ENCODE measurements at places on chromosomes 1 and 21.

DNA sequence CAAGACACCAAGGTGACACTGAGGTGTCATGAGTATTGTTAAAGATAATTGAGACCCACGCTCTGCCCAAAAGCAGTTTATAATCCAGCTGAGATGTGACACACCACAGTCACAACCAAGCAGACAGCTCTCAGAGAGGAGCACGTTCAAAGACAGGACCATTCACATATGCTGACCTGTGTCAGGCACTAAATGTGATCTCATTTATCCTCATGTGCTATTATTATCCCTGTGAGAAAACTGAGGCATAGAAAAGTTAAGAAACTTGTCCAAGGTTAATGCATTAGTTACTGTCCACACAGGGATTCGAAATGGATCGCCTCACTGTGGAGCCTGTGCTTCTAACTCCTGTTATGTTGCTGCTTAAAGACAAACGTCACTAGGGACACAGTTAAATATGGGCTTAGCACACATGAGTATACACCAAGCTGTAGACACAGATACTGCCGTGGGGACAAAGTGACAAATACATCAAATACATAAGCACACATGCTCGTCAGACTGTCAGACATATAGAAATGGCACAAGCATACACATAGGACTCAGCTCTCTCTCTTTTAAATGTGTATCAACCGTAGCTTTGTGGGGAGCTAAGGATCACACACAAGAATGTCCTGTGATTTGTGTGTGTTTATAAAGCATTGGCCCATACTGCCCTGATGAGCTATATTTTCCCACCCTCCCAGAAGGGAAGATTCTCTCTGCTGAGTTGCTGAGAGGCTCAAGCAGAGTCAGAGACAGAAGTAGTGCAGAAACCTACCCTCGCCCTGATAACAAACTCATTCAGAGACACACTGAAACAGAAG is 3.5 kb upstream of the IGSF8 start:
- H3K27ac ChIP-seq = no peak overlapping the region
- H3K27me3 ChIP-seq = no peaks in the 10 kb centered on the region
- no peak overlapping the region for H3K4me3 ChIP-seq
- no peaks in the 10 kb centered on the region for H3K36me3 ChIP-seq

DNA sequence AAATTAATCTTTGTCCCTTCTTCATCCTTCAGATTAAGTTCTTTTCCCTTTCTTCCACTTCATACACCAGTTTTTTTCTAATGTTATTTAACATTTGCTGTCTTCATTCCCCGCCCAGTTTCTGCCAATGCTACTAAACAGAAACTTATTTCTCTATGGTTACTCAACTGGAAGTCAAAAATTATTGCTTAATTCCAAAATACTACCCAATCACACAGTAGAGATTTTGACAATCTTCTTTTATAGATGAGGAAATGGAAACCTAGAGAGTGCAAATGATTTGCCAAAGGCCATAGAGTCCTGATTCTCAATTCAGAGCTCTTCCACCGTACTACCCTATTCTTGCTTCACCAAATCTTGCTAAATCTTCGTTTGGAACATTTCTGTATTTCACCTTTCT is 58.1 kb upstream of the SH3GLB1 start:
- DNase-seq = no peak
- H3K27ac ChIP-seq = no peak overlapping the region
- H3K4me3 ChIP-seq = no peak overlapping the region
- no peaks in the 10 kb centered on the region for H3K27me3 ChIP-seq
- no peaks in the 10 kb centered on the region for H3K4me1 ChIP-seq

DNA sequence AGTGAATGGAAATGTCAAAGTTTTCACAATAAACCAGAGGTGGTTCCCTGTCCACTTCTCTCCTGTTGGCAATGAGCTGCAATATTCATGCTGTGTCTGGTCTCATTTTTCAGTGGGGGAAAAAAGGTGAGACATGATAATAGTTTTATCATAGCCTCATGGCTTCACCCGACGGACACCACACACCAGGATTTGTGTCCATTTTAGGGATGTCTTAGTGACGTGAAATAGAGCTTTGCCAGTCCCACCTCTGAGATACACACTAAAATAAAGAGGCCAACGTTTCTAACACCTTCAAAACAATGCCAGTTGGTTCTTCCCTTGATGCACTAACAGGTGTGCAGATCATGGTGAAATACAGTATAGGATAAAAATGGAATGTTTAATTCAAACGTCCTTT is 91.5 kb upstream of the TLR5 start:
- no peaks in the 10 kb centered on the region for H3K4me1 ChIP-seq
- H3K36me3 ChIP-seq = no peaks in the 10 kb centered on the region
- H3K27ac ChIP-seq = no peak overlapping the region
- no peak overlapping the region for H3K4me3 ChIP-seq

DNA sequence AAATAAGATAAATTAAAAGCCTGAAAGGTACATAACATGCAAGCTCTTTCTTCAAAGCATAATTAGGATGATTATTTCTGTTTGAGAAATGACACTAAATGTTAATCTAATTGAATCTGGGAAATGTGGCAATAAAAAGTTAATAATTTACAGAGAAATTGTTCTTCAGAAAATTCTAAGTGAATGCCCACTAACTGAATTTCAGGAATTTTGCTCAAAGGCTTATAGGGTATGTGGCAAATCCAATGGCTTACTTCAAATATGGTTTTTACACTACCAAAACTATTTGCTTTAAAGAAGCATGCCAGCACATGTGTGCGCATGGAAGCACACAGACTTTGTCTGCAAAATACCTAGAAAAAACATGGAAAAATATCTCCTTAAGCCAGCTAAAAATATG is 186.6 kb upstream of the FOXD3 start:
- no peak for DNase-seq
- no peak overlapping the region for H3K4me3 ChIP-seq
- no peaks in the 10 kb centered on the region for H3K36me3 ChIP-seq
- H3K27ac ChIP-seq = no peak overlapping the region
- H3K27me3 ChIP-seq = no peaks in the 10 kb centered on the region

- no peak overlapping the region for H3K27ac ChIP-seq
- H3K36me3 ChIP-seq = no peaks in the 10 kb centered on the region
- no peaks in the 10 kb centered on the region for H3K4me1 ChIP-seq
Observed at GRCh38 chr1:34640654-34641401, 114.0 kb upstream of the GJB5 start.

DNA sequence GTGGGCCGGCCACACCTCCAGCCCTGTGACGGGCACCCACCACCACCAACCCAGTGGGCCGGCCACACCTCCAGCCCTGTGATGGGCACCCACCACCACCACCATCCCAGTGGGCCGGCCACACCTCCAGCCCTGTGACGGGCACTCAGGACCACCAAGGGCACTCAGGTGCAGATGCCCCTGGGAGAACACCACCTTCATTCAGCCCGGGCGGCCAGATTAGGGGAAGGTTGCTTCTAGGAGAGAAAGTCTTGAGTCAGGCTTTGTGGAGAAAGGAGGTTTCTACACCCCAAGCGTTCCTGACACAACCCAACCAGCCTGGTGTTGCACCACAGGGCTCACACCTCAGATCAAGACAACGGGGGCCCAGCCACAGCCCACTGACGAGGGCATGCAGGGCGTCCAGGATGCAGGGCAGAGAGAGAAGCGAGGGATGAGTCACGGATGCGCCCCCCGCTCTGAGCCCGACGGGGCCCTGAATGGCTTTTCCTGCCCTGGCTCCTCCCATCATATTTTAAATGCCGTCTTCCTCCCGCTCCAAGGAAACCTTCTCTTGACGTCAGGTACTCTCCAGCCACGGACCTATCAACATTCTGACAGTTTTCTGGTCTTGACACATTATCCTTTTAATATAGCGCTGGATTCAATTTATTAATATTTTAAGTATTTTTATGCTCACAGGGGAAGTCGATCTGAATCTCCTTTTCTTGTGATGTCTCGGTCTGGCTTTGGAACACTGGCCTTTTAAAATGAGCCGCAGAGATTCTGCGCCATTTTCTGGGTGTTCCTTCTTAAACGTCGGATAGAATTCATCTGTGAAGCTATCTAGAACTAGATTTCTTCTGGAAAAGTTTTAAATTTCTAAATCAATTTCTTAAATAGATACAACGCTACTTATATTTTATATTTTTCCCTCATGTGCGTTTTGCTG is 631 bp upstream of the SPATC1L start:
- no peaks in the 10 kb centered on the region for H3K36me3 ChIP-seq
- H3K4me3 ChIP-seq = peak overlapping the region; percentile 65
- peak; percentile 90 for DNase-seq
- H3K27me3 ChIP-seq = no peaks in the 10 kb centered on the region
- H3K27ac ChIP-seq = peak overlapping the region; percentile 92

GRCh38 chr1:206867716-206868115 is 2.3 kb downstream of the IL20 start:
- no peak overlapping the region for H3K4me3 ChIP-seq
- H3K27ac ChIP-seq = no peak overlapping the region
- H3K4me1 ChIP-seq = no peaks in the 10 kb centered on the region
- no peaks in the 10 kb centered on the region for H3K36me3 ChIP-seq

DNA sequence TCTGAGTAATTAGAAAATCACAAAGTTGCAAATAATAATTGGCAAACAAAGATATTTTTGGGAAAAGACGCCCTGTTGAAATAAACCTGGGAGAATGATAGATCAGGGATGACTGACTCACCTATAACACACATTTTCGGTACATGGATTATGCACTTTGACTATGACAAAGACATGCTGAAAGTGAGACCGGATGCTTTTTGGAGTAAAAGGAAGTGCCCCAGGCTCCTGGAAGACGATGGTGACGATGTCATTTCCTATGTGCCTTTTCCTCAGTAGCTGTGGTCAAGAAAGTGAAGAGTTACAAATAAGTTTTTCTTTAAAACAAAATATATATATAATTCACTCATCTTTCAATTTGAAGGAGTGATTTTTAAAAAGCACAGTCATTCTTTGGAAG is 158.7 kb downstream of the SIPA1L2 start:
- no peak for DNase-seq
- peaks cover 33% of the 10 kb centered on the region for H3K4me1 ChIP-seq
- H3K4me3 ChIP-seq = no peak overlapping the region
- no peaks in the 10 kb centered on the region for H3K36me3 ChIP-seq
- H3K27me3 ChIP-seq = peaks cover 43% of the 10 kb centered on the region

GRCh38 chr1:103267893-103268292 is 159.6 kb upstream of the COL11A1 start:
- no peak overlapping the region for H3K4me3 ChIP-seq
- H3K36me3 ChIP-seq = no peaks in the 10 kb centered on the region
- H3K27me3 ChIP-seq = no peaks in the 10 kb centered on the region

DNA sequence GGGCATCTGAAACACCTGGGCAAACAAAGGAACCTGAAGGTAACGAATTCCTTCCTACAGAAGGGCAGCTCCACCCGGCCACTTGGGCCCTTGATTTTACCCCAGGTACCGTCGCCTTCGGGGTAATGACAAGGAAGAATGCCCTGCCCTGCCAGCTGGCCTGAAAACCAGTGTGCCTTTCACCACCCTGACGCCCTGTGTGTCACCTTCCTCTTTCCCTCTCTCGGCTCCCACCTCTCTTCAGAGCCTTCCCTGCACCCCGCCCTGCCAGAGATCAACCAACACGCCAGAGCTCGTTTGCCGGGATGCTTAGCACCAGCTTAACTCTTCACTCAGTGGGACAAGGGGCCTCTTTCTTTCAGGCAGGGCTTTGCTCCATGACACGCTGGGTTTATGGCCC is 86.0 kb downstream of the SIM2 start:
- H3K36me3 ChIP-seq = no peaks in the 10 kb centered on the region
- no peaks in the 10 kb centered on the region for H3K27me3 ChIP-seq
- no peak for DNase-seq
- H3K4me1 ChIP-seq = peaks cover 11% of the 10 kb centered on the region

- H3K27me3 ChIP-seq = no peaks in the 10 kb centered on the region
- no peaks in the 10 kb centered on the region for H3K36me3 ChIP-seq
- DNase-seq = no peak
Observed at GRCh38 chr1:8714173-8714572, 103.3 kb downstream of the RERE start.

DNA sequence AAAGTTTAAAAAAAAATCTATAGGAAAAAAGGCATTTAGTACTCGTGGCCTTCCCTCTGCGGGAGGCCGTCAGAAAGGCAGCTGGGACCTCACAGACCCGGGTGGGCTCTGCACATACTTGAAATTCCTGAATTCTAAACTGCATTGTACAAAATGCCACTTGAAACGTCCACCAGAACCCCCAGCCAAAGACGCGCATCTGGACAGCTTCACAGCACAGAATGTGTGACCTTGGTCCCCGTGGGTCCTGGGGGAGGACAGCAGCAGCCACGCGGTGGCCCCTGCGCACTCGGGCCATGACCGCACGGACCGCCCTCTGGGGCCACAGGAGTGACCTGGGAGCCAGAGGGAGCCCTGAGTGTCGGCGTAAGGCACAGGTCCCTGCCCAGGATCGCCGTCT is 20.6 kb upstream of the MRPS14 start:
- H3K4me3 ChIP-seq = no peak overlapping the region
- no peaks in the 10 kb centered on the region for H3K27me3 ChIP-seq
- no peaks in the 10 kb centered on the region for H3K4me1 ChIP-seq

DNA sequence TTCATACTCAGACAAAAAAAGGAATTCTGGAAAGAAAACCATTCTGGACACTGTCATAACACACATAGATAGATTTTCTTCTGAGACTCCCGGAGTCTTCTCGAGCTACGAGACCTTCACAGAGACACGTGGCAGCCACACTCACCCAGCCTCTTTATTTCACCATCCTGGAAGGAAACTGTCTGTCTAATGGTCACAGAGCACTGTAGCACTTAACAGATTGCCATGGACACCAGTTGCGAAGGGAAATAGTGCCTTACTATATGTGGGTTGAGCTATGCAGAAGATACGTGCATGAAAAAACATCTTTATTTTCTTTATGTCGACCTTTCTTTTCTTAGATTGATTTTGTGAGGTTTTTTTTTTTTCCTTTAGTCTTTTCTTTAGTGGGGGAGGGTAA is 57.9 kb downstream of the ZP4 start:
- peaks cover 37% of the 10 kb centered on the region for H3K4me1 ChIP-seq
- H3K27ac ChIP-seq = no peak overlapping the region
- H3K36me3 ChIP-seq = no peaks in the 10 kb centered on the region
- no peaks in the 10 kb centered on the region for H3K27me3 ChIP-seq

- H3K27ac ChIP-seq = no peak overlapping the region
- H3K36me3 ChIP-seq = no peaks in the 10 kb centered on the region
- H3K4me1 ChIP-seq = no peaks in the 10 kb centered on the region
- no peak for DNase-seq
- H3K4me3 ChIP-seq = no peak overlapping the region
Observed at GRCh38 chr1:47906527-47907176, 90.5 kb downstream of the TRABD2B start.

GRCh38 chr1:63148825-63149645 is 173.3 kb upstream of the FOXD3 start:
- no peaks in the 10 kb centered on the region for H3K27me3 ChIP-seq
- H3K4me1 ChIP-seq = peaks cover 3% of the 10 kb centered on the region
- H3K36me3 ChIP-seq = no peaks in the 10 kb centered on the region
- no peak overlapping the region for H3K4me3 ChIP-seq
- DNase-seq = peak; percentile 85

DNA sequence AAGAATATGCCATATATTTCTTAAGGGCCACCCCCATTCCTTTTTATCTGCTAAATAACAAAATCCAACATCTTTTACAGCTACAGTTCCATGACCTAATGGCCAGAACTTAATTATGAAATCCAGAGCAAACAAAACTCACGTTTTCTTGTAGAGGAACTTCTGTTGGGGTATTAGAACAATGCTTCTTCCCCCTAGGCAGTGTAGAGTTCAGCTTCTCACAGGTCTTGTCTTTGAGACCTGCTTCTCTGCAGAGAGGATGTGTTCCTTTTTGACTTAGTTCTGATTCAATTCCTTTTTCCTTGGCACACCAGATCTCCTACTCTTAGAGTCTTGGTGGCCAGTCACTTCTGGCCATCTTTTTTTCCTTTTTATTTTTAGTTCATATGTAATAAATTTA is 22.2 kb downstream of the VAV3 start:
- H3K36me3 ChIP-seq = no peaks in the 10 kb centered on the region
- H3K4me3 ChIP-seq = no peak overlapping the region

GRCh38 chr1:229664133-229664689 is 38.2 kb downstream of the URB2 start:
- H3K27ac ChIP-seq = no peak overlapping the region
- DNase-seq = no peak
- H3K4me3 ChIP-seq = no peak overlapping the region
- H3K36me3 ChIP-seq = peaks cover 8% of the 10 kb centered on the region

Measured in GM23338 (cell line).